ENCODE measurements at places on chromosomes 7 and 10.
A peak's percentile ranks its signal among the peaks of the same experiment; 100 is the strongest.

DNA sequence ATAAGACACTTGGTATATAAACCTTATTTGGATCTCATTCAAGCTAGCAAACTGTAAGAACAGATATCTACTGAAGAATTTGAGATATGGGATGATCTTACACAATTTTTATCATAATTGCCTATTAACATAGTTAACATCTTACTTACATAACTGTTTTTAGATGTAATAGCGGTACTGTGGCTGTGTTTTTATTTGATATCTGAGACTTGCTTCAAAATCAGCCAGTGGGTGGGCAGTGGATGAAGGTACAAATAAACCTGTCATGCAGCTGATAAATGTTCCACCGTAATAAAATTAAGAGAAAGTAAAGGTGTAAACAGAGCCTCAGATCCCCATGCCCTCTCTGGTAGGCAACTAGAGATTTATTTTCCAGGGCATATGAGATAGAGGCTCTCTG lies 28.4 kb upstream of the PTPRN2 start:
- DNase-seq: no peak

DNA sequence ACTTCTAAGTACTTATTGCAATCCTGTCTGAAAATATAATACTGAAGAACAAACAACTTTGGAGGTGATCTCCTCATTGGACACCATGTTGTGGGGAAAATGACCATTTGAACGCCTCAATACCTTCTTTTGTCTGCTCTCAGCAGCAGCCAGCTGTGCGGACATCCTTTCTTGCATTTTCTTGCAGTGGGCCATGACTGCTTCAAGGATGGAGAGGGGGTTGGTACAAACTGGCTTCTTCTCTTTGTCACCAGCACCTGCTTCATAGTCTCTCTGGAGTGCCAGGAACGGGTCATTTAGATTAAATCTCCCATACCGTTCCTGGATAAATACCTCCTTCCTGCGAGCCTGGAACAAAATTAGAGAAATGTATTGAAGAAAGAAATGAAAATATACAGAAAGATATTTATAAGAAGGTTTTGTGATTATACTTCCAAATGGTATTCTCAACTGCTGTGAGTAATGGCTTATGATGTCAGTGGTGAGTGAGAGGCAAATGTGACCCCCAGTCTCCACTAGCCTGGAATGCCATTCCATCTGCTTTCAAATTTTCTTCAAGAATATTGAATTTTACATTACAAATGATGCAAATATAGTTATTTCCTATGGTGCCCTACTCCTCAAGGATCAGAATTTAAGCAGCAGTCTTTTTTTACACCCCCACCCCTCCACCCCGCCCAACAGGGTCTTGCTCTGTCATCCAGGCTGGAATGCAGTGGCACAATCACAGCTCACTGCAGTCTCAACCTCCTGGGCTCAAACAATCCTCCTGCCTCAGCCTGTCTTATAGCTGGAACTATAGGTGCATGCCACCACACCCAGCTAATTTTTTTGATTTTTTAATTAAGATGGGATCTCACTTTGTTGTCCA lies 62.4 kb downstream of the CTTNBP2 start:
- no peak for DNase-seq

DNA sequence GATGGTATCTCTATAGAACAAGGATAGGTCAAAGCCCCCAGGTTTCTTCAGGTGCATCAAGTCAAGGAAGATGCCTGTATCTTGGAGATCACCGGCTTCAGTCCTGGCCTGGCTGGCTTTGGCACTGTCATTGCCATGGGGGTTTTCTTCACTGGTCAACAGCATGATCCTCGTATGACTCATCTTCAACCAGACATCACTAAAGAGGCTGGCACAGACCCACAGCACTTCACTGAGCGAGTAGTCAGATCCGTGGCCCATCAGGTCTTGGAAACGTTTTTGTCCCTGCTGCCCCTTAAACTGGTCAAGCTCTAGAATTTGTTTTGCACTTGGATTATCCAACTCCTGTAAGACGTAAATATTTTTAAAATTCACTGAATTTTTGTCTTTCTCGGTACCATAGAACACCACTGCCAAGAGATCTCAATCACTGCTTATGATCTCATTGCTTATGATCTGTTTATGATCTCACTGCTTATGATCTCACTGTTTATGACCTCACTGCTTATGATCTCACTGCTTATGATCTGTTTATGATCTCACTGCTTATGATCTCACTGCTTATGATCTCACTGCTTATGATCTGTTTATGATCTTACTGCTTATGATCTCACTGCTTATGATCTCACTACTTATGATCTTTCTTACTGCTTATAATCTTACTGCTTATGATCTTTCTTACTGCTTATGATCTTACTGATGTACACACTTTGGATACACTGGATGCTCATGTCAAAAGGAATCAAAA lies 135.2 kb downstream of the CYP26A1 start:
- no peak for DNase-seq

DNA sequence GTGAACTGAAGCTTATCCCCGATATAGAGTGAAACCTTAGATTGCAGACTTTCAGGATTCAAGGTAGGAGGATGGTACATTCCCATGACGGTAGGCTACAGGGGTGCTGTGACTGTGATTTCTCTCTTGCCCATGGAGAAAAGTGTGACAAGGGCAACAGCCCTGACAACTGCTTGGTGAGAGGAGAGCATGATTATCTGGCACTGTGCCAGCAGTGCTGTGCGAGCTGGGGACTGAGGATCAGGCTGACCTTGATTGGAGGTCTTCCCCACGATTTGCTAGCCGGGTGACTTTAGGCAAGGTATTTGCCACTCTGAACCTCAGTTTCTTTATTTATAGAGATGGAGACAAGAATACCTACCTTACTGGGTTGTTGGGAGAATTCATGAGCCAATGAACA lies 229.5 kb downstream of the PTEN start:
- no peak for DNase-seq

- DNase-seq: no peak
Observed at GRCh38 chr10:110494532-110494931, 3.2 kb upstream of the DUSP5 start.

GRCh38 chr10:102814453-102814871 lies 22.8 kb downstream of the CYP17A1 start:
- no peak for DNase-seq

DNA sequence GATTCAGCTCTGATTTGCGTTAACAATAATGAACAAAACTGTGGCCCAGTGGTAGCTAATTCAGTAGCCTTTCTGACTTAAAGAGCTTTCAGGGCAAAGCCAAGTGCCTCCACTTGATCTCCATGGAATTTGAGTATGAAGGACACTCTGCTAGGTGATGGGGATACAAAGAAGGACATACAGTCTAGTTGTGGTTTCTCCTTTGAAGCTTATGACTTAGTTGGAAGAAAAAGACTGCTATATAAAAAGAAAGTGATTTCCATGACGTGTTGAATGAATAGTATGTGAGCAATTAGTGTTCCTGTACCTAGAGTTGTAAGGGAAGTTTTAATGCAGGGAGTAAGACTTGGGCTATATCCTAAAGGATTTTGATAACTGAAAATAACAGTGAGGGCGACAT lies 8.3 kb downstream of the PDCD4 start:
- DNase-seq: no peak

- DNase-seq: peak; percentile 78
Observed at GRCh38 chr10:63738410-63738809, 217.2 kb downstream of the REEP3 start.

- peak; percentile 69 for DNase-seq
Observed at GRCh38 chr7:19215412-19215811, 70.2 kb upstream of the FERD3L start.

GRCh38 chr7:50648570-50649169 lies 83.5 kb upstream of the DDC start:
- no peak for DNase-seq

Data from NCI-H226 (cell line).